ENCODE measurements at places on chromosomes 5 and 9.
A peak's percentile ranks its signal among the peaks of the same experiment; 100 is the strongest.

- DNase-seq: no peak
Measured at GRCh38 chr5:36985387-36985786, 108.8 kb downstream of the NIPBL start.

- DNase-seq: peak; percentile 93
Measured at GRCh38 chr5:146620669-146621051, 104.7 kb upstream of the GPR151 start.

- DNase-seq: no peak
Measured at GRCh38 chr9:99509065-99509745, 287.1 kb downstream of the SEC61B start.

GRCh38 chr5:31748458-31749172 lies 109.7 kb downstream of the PDZD2 start:
- no peak for DNase-seq

GRCh38 chr5:111453295-111453694 lies 59.0 kb downstream of the STARD4 start:
- no peak for DNase-seq

- no peak for DNase-seq
Measured at GRCh38 chr5:142080248-142080647, 28.3 kb upstream of the NDFIP1 start.

- peak; percentile 63 for DNase-seq
Measured at GRCh38 chr9:1708219-1708618, 306.9 kb upstream of the SMARCA2 start.

DNA sequence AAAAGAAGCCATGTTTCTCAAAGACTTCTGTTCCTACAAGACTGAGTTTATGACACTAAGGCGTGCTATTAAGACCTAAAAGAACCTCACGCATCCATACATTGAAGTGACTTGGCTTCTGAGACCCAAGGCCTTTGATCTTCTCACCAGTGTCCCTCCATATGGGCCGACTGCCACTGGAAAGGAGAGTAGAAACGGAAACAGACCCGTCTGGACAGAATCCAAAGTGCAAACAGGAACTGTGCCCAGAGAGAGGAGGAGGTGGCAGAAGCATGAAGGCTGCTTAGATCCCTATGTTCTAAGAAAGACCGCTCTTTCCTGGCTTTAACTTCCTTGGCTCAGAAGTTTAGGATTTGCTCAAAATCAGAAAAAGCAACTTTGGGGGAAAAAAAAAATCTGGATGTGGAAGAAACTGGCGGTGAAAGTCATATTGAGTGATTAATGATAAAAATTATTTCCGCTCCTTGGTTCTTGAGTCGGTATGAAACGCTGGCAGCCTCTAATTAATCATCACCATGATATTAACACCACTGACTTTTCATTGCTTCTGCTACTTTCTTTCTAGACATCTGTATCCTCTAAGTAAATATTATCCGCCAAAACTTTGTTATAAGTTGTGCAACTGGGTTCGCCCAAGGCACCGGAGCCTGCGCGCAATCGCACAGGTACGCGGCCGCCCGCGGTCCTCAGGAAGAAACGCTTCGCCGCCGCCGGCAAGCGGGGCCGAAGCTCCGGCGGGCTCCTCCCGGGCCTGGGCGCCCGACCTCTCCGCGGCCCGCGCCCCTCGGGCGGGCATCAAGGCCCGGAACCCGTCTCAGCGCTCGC lies 726 bp downstream of the DAP start:
- DNase-seq: peak; percentile 66

DNA sequence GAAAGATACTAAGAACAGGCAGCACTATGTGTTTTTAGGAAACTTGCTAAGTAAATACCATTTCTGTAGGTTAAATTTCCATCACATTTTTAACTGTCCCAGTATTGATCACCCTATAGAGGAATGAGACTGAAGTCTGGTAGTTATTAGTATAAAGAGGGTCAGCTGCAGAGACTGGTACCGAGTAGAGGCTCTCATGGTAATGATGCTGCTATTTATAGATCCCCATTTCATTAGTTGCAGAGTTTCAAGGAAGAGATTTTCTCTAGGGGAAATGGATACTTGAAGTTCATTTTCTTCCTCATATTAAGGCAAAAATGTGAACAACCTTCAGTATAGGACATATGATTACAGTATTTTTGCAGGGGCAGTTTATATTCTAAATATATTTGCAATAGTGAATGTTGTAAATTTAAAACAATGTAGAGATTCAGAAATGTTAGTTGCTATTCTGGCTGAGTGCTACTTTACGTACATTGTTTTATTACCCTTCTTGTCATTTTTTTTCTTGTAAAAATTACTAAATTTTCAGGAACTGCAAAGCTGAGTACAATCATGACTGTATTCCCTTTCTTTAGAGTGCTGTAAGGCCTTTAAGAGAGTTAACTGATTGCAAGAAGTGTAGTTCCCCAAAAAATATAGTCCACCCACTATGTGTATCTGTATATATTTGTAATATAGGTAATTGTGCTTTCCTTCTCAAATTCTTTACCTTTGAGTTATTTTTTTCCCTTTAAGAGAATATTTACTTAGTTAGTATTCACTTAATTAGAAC lies 14.7 kb downstream of the PBX3 start:
- peak; percentile 58 for DNase-seq

DNA sequence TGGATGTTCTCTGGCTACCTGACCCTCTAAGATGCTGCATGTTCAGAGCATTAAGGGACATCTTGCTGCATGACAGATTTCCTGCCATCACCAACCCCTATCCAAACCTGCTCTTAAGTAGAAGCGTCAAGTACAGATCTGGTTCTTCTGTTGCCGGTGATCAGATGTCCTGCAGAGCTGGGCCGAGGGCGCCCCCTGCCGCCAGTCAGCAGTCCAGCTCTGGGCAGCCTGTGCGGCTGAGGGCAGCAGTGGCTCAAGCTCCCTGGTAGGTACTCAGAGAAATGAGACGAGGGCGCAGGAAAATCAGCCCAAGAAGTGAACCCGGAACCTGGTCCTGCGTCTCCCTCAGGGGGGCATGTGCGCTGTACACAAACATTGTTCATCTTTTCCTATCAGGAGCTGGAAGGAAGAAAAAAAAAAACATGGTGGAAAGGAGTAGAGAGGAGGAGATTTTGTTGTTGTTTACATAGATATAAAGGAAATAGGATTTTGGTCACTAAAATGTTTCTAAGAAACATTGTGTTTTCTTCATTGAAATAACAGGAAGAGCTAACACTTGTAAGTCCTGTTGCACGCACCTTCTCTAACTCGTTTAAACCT lies 95.8 kb downstream of the CFAP90 start:
- DNase-seq: peak; percentile 78

GRCh38 chr5:155082401-155082800 lies 68.8 kb downstream of the KIF4B start:
- no peak for DNase-seq

- peak; percentile 46 for DNase-seq
Measured at GRCh38 chr9:34233672-34234071, 54.8 kb downstream of the UBAP1 start.

- DNase-seq: no peak
Measured at GRCh38 chr9:133581513-133582343, 27.5 kb downstream of the FAM163B start.

GRCh38 chr9:134690301-134690751 lies 48.7 kb downstream of the COL5A1 start:
- DNase-seq: no peak
